ENCODE measurements at places on chromosomes 1 and 21.

DNA sequence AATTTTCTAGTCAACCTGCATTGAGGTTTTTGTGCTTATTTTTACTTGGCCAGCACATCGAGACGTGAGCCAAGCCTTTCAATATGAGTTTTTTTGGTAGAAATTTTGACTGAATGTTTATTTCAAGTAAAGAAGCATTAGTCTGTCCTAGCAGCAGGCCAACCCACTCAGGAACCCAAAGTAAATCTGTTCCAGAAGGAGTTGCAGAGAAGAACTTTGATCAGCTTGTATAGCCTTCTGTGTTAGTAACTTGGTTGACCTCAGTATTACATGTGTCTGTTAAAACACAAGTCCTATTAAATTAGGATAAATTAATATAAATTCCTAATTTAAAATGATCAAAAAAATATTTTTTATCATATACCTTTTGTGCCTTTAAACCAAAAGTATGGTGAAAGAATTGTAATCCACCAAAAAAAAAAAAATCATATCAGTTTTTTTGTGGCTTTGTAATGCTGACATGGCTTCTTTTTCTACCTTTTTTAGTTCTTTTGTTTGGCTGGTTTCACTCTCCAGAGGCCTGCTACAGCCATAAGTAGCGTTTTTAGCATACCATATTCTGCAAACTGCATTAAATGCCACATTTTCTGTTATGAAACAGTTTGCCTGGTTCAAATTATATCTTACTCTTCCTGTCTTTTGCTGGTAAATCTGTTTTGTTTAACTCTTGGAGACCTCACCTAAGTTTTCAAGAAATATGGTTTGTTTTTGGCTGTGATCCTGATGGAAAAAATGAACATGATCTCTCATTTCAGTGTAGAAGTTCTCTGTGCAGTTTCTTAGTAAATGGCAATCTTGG, 39.5 kb downstream of the ATF6 start:
- no peak for DNase-seq

GRCh38 chr1:178025613-178026356, 55.9 kb upstream of the SEC16B start:
- no peak for DNase-seq

- no peak for DNase-seq
Measured at GRCh38 chr1:90494748-90495282, 222.3 kb downstream of the BARHL2 start.

DNA sequence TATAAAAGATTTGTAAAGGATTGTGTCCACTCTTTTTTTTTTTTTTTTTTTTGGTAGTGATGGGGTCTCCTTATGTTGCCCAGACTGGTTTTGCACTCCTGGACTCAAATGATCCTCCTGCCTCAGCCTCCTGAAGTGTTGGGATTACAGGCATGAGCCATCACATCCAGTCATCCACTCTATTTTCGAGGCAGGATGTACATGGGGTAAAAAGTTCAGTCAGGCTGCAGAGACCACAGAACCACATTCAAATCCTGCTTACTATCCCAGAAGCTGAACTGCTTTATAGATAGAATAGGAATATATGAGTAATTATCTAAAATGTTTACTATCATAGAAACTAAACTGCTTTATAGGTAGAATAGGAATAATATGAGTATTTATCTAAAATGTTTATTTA, 26.0 kb upstream of the KCNK2 start:
- DNase-seq: no peak

- no peak for DNase-seq
Measured at GRCh38 chr1:89588480-89588879, 44.4 kb upstream of the LRRC8C start.

- no peak for DNase-seq
Measured at GRCh38 chr1:48552420-48552819, 80.4 kb upstream of the SPATA6 start.

DNA sequence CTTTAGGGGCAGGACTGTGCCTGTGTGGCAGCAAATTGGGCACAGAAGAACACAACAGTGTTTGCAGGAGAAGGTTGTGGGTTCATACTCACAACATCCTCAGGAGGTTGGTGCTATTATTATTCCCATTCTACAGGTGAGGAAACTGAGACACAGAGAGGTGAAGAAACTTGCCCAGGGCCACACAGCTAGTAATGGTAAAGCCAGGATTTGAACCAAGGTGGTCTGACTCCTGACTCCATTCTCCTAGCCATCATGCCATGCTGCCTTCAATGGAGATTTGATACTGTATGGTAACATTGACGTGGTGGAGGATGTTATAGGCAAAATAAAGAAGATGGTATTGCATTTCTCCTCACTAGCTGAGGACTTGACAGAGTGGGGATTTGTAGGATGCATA, 334.2 kb downstream of the RPS6KC1 start:
- no peak for DNase-seq

GRCh38 chr1:22712502-22713271, 2.0 kb downstream of the EPHB2 start:
- DNase-seq: peak; percentile 5

DNA sequence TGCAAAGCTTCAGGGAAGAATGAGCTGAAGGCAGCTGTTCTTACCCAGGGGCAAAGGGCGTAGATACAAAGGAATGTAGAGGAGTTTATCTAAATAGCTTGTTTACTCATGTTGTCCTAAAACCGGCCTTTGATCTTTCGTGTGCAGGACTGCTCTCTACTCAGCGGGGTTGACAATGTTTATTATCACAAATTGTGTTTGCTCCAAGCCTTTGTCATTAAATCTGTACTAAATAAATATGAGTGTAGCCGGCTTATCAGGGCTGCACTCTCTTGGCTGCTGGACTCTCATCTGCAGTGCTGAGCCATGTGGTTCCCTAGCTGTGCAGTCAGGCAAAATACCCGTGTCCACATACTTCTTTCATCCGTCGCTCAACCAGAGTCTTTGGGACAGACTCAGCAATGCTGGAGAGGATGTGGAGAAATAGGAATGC, 199.0 kb downstream of the LBR start:
- DNase-seq: no peak

DNA sequence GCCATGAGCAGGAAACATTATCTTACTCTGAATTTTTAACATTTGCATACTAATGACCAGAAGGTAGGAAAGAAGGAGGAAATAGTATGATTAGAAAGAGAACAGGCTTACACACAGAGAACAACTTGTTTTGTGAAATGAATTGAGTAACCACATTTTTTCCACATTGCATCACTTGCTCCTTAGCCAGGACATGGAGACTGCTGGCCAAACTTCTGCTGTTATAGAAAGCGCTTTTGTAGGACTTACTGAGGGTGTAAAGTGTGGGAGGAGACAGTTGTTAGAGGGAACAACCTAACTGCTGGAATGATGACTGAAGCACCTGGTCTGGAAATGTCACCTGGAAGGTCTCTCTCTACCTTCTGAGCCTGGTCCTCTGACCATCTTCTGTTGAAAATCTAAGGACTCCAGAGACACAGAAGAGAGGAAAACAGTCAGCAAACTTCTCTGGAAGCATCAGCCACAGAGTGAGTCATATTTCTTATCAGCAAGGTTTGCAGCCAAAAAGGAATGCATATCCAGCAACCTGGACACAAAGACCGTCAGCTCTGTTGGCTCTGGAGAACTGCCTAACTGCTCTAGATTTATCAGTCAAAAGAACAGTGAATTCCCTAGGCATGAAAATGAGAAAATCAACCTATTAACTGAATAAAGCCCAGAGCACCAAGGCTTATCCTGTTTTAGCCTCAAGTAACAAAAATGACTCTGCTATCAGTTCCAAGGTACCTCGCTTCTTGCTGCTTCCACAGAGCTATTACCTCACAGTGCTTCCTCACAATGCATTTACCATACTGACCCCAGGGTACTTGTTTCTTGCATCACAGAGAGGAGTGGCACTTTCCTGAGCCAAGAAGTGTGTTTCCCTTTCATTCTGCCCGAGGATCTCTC, 88.0 kb upstream of the SLFNL1 start:
- no peak for DNase-seq

- no peak for DNase-seq
Measured at GRCh38 chr1:74799119-74799657, 66.2 kb downstream of the TYW3 start.

GRCh38 chr1:221704306-221704705, 37.6 kb downstream of the DUSP10 start:
- no peak for DNase-seq

DNA sequence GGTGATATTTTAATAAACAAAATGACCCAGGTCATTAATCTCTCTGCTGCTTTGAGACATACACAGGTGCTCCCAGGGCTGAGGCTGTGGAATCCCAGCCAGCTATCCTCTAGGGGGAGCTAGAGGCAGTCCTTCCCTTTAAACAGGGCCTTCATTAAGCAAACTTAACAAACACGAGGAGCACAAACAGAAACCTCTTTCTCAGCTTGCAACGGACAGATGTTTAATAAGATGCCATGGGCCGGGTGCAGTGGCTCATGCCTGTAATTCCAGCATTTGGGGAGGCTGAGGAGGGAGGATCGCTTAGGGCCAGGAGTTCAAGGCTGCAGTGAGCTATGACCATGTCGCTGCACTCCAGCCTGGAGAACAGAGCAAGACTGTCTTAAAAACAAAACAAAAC, 106.7 kb downstream of the HIVEP3 start:
- peak; percentile 41 for DNase-seq

DNA sequence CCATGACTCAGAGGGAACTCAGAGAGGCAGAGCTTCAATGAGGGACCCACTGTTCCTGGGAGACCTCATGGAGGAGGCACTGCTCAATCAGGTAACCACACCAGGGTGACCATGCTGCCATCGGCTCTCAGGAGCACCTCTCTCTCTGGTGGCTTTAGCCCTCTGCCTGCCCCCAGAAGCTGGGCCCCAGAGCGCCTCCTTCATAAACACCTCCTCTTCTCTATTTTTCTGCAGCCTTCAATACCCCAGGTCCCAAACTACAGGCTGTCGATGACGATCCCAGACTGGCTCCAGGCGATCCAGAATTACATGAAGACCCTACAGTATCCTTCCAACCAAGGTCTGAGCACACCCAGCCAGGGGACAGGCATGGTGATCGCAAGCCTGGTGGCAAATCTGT, 10.6 kb downstream of the VASH2 start:
- no peak for DNase-seq

- no peak for DNase-seq
Measured at GRCh38 chr1:87398641-87399040, 70.0 kb downstream of the LMO4 start.
